ENCODE measurements at places on chromosomes 7 and 10.

DNA sequence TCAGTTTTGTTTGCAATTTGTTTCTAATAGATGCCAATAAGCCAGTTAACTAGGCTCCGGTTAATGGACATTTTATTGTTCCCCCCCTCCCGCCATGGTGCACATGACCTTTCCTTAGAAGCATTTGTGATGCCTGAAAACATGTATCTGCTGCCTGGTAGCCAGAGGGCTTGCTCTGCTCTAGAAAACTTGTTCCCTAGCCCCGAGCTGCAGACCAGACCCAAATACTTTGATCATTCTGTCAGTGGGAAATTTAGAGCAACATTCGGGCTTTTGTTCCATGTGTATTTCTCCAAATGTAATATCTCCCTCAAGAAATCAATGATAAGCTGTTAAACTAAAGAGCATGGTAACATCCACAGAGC, 104.7 kb downstream of the EVX1 start:
- DNase-seq = no peak

DNA sequence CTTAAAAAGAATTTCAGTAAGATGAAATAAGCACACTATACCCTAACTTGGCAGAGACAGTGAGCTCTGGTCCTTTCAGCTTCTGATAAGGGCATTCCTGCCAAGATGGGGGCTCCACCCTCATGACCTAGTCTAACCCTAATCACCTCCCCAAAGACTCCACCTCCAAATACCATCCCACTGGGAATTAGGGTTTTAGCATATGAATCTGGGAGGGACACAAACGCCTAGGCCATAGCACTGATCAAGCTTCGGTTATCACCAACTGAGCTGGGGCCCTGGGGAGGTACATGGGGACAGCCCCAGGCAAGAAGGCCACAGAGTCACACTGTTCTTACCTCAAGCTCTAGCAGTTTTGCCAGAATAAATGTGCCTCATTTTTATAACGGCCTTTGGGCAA, 31.4 kb downstream of the PALS2 start:
- DNase-seq = no peak

DNA sequence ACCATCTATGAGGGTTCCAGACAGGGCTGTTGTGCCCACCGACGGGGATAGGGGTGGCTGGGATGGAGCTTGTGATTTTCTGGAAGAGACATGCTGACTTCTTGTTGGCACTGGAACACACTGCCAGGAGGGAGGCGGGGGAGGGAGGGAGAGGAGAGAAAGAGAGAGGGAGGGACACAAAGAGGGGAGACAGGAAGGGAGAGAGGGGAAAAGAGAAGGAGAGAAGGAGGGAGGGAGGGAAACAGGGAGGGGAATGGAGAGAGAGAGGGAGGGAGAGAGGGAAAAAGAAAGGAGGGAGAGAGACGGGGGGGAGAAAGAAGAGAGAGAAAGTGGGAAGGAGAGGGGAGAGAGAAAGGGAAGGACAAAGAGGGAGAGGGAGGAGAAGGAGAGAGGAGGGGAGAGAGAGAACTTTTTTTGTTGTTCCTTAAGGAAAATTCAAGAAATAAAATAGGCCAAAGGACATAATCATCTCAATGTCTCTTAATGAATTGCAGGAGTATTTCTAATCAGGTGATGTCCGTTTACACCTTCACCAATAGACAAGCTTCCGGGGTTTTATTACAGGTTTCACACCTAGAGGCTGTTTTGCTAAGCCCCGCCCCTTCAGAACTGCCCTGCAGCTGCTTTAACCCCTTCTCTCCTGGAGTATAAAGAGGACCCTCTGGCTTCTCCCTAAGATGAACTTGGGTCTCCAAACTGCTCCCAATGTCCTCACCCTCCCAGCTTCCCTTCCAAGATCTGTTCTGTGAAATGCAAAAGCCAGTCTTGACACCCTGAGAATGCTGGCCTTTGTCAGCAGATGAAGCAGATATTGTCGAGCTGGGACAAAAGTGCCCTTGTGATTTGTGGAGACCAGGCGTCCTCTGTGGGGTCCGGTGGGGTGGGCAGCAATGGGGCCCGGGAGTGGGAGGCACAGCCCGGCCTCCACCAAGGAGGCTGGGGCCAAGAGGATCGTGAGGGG, 82.0 kb upstream of the GTF2IRD1 start:
- no peak for DNase-seq

DNA sequence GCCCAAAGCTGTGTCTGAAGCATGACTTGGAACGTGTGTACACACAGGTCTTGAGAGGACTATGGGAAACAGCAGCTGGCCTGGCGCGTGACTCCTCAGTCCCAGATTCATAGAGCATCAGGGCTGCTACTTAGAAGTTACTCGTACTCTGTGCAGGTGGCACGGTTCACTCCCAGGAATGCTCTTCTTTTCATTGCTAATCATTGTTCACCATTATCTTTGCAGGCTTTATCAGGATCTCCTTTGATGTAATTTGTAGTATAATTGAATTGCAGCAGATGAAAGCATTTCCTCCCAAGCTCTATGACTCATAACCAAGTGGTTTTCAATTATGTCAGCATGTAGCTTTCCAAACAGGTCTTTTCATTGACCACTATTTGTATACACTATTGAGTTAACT, 938.9 kb downstream of the NRG3 start:
- DNase-seq = no peak

DNA sequence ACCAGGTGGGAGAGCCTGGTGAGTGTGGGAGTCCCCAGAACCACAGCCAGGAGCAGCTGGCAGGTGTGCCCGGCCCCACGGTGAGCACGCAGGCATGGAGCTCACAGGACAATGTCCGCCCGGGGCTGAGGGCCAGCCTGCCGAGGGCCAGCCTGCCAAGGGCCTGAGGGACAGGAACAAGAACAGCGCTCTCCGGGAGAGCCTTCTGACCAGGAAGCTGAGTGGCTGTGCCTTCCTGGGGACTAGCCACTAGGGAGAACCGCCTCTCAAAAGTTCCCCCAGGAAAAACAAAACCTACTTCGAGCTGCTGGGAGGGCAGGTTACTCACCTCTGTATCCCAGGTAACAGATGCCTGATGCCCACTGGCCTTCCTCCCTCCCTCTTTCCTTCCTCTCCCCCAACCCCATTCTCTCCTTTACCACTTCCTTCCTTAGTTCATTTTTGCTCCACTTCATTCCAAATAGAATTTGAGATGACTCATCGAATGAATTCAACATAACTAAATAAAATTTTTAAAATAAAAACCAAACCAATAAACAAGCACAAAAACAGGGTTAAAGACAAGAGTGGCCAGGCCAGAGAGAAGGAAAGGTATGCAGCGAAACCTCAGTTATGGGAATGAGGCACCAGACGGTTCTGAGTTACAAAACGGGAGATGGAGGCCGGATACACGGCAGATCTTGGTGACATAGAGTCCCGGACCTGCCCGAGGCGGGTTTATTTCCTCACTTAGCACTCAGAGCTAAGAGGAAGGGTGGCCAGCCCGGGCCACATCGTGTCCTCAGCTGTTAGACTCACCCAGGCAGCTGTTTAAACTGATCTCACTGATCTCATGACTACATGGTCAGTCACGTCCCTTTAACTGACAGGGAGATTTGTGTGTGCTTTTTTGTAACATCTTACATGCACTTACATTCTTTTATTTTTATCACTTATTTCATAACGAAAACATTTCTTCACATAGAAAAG, 128.5 kb downstream of the TNS3 start:
- no peak for DNase-seq

DNA sequence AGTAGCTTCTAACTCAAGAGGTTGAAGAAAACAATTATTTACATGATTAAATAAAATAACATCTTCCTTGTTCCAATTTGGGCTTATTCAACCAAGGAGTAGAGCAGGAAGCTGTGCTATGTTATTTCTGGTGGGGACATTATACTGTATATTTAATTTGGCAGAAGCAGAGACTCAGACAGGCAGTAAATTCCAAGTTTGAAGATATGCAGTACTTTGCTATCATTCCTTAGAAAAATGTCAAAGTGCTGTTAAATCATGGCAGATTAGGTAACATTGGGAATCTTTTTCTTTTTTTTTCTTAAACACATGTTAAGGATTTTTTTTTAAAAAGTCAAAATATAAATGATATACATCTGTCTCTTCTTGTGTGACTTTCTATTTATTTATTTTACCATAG, 190.1 kb downstream of the SUGCT start:
- DNase-seq = no peak

GRCh38 chr7:5567790-5568189, 144.2 kb upstream of the TNRC18 start:
- no peak for DNase-seq

GRCh38 chr7:74479066-74479781, 25.5 kb downstream of the GTF2IRD1 start:
- no peak for DNase-seq

DNA sequence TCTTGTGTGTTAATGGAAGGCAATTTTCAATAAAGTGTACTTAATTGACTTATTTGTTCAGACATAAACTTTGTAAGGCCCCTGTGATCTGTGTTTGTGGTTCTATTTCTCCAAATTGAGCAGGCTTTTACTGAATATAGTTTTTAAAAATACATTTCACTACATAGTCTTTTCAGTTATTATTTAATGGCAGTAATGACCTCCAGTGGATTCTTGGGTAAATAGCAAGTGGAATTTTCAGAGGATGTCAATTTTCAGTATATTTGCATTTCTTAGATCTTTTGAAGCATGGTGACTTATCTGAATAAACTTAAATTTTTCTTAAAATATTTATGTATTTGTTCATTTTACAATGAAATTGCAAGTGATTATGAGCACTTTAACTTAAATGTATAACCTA, 203.1 kb upstream of the PCLO start:
- no peak for DNase-seq

DNA sequence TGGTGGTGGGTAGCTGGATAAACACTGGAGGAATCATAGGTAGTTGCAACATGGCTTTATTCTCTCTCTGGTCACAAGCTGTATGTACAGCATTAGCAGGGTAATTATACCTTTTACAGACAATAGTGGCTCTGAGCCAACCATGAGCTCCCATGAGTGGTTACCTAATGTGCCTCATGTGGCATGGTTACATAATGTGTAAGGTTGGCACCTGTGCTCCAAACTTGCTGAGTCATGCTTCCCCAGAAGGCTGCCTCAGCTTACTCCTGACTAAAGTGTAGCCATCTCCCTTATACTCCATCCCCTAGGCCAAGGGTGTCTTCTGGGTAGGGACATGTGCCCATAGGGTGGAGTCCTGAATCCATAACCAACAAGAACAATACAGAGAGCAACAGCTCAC, 345.3 kb upstream of the SEMA3C start:
- DNase-seq = no peak

DNA sequence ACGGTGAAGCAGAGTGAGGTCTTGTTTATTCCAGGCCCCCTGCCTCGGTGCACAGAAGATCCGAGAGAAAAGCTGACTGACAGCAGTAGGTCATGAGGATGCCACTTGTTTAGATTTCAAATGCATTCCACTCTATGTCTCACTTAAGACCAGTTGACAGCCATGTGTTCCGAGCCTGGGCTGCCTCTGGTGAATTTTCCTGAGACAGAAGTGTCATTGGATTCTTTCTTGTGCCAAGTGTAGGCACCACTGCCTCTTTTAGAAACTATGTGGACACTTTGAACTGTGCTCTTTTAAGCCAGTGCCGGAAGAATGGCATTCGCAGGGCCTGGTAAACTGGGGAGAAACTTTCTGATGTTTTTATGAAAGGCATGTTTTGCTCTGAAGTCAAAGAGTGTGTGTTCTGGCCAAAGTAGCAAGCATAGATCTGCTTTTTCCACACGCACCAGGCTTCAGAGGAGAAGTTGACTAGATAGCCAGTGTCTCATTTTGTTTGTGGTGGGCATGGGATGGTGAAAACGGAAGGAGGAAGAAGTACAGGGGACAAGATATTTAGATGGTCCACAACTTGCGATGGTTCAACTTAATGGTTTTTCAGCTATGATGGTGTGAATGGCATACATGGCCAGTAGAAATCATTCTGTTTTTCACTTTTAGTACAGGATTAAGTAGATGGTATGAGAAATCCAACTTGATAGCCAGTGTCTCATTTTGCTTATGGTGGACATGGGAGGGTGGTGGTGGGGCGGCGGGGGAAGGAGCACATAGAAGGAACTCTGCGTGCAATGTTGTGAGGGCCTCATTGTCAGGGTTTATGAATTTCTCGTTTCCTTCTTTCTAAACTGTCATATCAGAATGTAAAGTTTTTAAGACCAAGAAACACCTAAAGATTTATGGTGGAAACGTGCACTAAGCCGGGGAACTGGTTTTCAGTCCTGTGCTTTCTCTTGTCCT, 41.5 kb downstream of the CYP17A1 start:
- DNase-seq = no peak
